Naive thymus-derived CD4-positive, alpha-beta T cell (primary cell): ENCODE measurements at places on chromosomes 12 and 14. TPM values are rescaled to one million over a fixed set of nuclear protein-coding genes. Genes with fewer than 3 reads are reported as not detected.

- DNase-seq, result no peak
Observed at GRCh38 chr12:106643000-106643399, 60.2 kb downstream of the RFX4 start.

The SSPN gene
- total RNA-seq, result not detected

DNA sequence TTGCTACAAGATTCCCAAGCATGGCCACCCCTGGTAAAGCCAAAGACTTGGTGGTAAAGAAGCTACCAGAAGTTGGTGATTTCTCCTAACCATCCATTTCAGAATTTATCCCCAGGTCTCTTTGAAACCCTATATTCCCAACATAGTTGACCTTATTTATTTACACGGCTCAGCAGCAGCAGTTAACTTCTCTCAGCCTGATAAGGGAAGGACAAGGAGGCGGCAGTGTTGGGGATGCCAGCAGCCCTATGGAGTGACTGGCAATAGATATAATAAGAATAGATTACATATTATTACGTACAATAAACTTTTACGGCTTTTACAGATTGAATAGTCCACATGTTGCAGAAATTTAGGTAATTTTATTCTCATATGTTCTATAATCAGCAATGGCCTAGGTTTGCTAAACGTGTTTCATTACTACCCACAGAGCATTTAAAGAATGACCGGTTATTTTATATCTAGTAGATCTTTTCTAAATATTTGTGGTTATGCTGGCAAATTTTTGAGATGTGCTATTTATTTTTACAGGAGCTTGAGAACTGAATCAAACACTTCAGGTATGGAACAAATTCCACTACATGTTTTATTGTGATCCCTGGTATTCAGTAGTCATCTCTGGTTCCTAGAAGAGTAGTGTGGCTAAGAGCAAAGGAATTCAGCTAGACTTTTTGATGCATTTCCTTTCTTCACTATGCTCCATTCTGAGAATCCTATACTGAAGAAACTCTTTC, 19.8 kb upstream of the PALS1 start:
- DNase-seq, result no peak

GRCh38 chr14:65164068-65164824, 61.9 kb upstream of the MAX start:
- DNase-seq, result peak; percentile 63

The DHH gene
- 0.05 and 0.24 TPM in 2 replicates for total RNA-seq

GRCh38 chr14:72519543-72519942, 374.4 kb downstream of the DPF3 start:
- no peak for DNase-seq

- DNase-seq, result no peak
Observed at GRCh38 chr12:63862187-63862968, 17.9 kb downstream of the SRGAP1 start.

- no peak for DNase-seq
Observed at GRCh38 chr12:65306366-65307168, 28.1 kb downstream of the MSRB3 start.

The MGST1 gene
- total RNA-seq, result not detected

DNA sequence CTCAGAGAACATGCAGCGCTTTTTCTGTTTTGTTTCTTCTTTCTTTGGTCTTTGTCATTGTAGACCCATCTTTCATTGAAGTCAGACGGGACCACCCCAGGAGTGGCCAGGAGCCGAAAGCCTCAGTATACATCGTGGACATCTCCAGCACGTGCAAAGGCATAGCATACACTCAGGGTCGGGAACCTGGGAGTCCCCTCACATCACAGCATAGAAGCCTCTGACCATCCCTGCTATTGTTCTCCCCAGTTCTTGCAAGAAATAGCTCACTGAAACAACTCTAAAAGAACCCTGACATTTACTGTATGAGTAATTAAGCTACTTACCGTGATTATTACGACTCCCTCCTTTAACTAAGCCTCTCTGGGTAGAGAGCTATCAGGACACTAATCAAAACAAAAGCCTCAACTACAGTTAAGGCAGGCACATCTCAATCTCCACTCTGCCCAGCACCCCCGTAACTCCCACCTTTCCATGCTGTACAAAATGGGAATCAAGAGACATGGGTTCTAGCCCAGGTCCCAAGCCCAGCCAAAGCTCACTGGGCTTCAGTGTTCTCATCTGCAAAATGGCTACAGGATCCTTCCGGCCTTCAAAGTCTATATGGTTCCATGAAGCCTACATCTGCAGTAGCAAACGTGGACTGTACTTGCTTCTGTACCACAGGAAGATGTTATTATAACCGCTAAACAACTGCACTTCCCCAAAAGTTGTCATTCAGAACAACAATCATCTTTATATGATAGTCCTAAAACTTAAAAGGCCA, 6.7 kb downstream of the CCDC88C start:
- DNase-seq, result no peak

The KRT74 gene
- total RNA-seq, result 0.72 TPM

DNA sequence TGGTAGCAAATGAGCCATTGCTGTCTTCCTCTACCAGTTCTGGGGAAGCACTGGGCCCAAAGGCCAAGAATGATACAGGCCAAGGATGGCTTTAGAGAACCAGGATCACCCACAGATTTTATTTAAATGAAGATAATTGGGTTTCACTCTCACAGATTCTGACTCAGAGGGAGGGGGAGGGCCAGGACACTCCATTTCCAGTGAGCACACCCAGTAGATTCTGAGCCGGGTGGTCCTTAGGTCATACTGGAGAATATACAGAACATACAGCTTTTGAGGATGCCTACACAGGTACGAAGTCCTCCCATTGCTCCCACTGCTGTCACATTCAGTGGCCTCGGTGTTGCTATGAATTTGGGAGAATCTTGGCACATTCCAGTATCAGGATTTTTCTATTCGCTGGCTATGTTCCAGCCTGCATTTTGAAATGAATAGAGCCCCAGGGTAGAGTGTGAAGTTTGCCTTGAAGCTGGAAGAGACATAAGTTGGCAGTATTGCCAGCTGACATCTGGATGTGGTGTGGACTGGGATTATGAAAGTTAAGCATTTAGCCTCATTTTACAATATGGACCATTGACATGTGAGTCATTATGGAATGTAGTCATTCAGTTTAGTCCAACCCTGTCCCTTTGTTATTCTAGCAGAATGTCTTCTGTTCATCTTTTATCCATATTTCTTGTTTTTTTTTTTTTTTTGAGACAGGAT, 45.8 kb upstream of the POC1B start:
- no peak for DNase-seq

The FRMD6 gene
- 3.6 and 3.8 TPM in 2 replicates for total RNA-seq

The JKAMP gene
- total RNA-seq, result 29.3 and 32.5 TPM in 2 replicates

The SERPINA9 gene
- total RNA-seq, result not detected in 2 replicates

The PTHLH gene
- not detected for total RNA-seq

The NTN4 gene
- not detected for total RNA-seq

The KRT71 gene
- total RNA-seq, result not detected

DNA sequence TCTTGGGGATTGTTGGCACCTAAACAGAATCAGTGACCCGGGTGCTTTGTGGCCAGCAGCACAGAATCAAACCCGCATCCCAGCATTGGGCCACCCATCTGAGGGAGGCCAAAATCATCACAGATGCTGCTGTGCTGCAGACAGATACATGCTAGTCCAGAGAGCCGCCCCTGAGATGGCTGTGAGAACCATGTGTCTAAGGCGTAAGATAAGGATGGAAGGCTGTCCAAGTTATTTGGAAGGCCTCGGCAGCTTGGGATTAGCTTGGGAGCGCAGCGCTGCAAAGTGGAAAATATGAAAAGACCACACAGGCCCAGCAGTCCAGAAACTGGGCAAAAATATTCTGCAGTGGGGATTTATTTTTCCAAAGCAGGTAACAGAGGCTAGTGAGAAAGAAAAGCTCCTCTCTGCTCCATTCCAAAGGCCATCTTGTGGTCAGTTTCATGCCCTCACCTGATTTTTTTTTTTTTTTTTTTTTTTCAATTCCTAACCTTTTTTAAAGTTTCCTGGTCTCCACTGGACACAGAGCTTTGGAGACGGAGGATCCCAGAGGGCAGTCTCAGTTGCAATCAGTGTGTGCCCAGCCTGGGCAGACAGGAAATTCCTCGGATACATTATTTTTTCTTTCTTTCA, 178.9 kb upstream of the BCL2L14 start:
- no peak for DNase-seq

The OTOGL gene
- not detected for total RNA-seq

DNA sequence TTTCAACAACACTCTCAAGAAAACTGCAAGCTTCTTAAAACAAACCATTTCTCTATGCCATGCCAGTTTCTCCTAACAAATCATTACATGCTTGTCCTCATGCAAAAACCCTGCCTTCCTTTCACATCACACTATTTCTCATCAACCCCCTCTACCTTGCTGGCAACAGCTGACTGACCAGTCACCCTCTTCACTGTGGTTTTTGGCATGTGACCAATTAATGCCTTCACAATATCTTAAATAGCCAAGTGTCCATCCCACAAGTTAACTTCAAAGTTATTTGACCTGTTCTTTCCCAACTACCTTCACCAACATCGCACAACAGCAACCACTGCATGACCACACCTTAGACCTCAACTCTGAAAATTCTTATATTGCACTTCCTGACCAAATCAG, 159.6 kb downstream of the CEP128 start:
- no peak for DNase-seq

The CFAP54 gene
- total RNA-seq, result 0.30 TPM

The KCNC2 gene
- total RNA-seq, result not detected

The PYGL gene
- total RNA-seq, result 1.0 TPM

DNA sequence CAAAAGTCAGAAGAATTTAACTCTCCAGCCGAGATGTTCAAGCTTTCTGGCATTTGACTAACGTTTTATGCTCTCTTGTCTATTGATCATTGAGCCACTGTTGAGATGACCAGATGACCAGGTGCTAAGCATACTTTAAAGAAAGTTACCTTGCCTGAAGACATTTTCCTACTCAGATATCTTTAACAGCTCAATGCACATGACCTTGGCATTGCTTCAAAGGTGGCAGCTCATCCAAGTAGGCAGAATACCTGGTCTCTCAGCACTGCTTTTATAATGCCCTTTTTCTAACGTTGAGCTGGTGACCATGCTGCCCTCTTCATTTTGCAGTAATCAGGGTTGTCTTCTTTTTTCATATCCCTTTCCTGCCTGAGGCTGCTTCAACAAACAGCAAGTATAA, 358.1 kb downstream of the RAD51B start:
- DNase-seq, result no peak

The CIDEB gene
- total RNA-seq, result 16.4 TPM

DNA sequence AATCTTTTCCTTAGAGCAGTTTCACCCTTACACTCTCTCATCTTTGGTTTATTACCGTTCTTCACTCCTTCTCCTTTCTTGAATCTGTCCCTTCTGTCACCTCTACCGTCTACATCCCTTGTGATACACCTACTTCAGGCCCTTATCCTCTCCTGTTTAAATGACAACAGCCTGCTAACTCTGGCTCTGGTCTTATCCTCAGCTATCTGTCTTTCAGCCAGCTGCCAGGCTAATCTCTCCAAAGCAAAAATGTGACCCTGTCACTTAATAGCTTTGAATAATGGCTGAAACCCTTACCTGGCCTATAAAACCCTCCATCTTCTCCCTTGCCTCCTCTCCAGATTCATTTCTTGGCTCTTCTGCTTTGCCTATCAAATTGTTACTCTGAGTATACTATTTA, 32.3 kb downstream of the BEST3 start:
- DNase-seq, result no peak

- DNase-seq, result no peak
Observed at GRCh38 chr12:68439368-68440045, 107.3 kb upstream of the MDM1 start.

GRCh38 chr12:119447126-119447525, 112.6 kb downstream of the CCDC60 start:
- no peak for DNase-seq

DNA sequence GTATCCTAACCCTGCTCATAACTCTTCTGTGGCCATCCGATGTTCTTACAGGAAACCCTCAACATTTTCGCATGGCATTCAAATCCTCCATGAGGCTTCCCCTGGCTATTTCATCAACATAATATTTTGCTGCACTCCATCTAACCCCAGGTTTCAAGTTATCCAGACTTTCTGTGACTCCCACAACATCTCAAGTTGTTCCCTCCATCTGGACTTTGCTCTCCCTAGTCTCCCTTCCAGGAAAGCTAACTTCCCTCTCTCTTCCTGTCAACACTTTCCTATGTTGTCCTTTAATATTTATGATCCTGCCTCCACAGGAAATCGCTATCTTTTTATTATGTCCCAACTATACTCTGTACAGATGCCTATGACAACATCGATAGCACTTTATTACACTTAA, 146.1 kb downstream of the METTL25 start:
- no peak for DNase-seq

GRCh38 chr14:68384335-68384734, 408.5 kb downstream of the ZFP36L1 start:
- no peak for DNase-seq

DNA sequence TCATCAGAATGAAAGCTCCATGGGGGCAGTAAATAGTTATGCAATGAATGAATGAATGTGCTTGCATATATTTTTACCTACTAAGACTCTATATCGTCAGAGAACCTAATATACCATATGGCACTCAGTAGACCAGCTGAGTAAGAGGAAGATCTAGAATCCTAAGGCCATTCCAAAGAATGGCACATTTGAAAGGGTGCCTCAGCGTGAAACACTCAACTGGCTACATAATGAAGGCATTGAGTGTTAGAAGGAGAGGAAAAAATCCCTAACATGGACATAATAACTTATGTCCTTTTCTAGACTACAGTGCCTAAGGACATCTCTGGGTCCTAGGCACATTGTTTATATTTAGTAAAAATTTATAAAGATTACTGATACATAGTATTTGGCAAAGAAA, 61.7 kb upstream of the ARID2 start:
- no peak for DNase-seq

The PRMT5 gene
- total RNA-seq, result 75.8 and 82.8 TPM in 2 replicates

The ADAM21 gene
- not detected for total RNA-seq

GRCh38 chr12:112788205-112788604, 3.3 kb upstream of the RPH3A start:
- no peak for DNase-seq

DNA sequence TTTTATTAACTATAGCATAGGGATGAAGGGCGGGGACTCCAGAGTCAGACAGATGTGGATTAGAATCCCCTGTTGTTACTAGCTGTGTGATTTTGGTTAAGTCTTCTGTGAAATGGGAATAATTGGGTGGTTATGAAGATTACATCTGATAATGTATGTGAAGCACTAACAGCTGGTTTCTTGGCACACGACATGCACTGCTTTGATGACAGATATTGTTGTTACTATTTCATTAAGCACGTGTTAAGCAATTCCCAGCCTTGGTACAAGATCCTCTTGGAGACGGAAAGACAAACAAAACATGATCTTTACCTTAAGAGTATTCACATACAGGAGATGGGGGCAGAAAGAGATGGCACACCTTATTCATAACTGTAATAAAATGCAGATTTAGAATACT, 7.9 kb downstream of the PPFIBP1 start:
- no peak for DNase-seq

- no peak for DNase-seq
Observed at GRCh38 chr14:37274652-37275051, 76.9 kb downstream of the MIPOL1 start.

GRCh38 chr12:16359512-16360491, 12.4 kb downstream of the MGST1 start:
- no peak for DNase-seq
